Adrenal gland (tissue), 19 donors: ENCODE measurements at places on chromosomes 12 and 14. TPM values are rescaled to one million over a fixed set of nuclear protein-coding genes. Genes with fewer than 3 reads are reported as not detected.

- H3K4me3 ChIP-seq = no peak overlapping the region
- DNase-seq = no peak
- H3K4me1 ChIP-seq = no peaks in the 10 kb centered on the region
Observed at GRCh38 chr14:102993523-102993922, 63.8 kb downstream of the CDC42BPB start.

- H3K4me3 ChIP-seq = no peak overlapping the region
- H3K36me3 ChIP-seq = no peaks in the 10 kb centered on the region
- H3K27me3 ChIP-seq = no peaks in the 10 kb centered on the region
- DNase-seq = no peak
- no peak overlapping the region for H3K27ac ChIP-seq
Observed at GRCh38 chr14:48914382-48914781, 671.8 kb downstream of the RPS29 start.

- no peak overlapping the region for H3K27ac ChIP-seq
- H3K4me1 ChIP-seq = peaks cover 3% of the 10 kb centered on the region
- DNase-seq = no peak
- H3K27me3 ChIP-seq = no peaks in the 10 kb centered on the region
Observed at GRCh38 chr12:124573839-124574786, 6.7 kb upstream of the NCOR2 start.

GRCh38 chr12:84183576-84183975, 729.0 kb downstream of the SLC6A15 start:
- H3K27ac ChIP-seq = no peak overlapping the region
- no peak for DNase-seq
- H3K4me1 ChIP-seq = no peaks in the 10 kb centered on the region
- no peak overlapping the region for H3K4me3 ChIP-seq
- no peaks in the 10 kb centered on the region for H3K36me3 ChIP-seq
- no peaks in the 10 kb centered on the region for H3K27me3 ChIP-seq

DNA sequence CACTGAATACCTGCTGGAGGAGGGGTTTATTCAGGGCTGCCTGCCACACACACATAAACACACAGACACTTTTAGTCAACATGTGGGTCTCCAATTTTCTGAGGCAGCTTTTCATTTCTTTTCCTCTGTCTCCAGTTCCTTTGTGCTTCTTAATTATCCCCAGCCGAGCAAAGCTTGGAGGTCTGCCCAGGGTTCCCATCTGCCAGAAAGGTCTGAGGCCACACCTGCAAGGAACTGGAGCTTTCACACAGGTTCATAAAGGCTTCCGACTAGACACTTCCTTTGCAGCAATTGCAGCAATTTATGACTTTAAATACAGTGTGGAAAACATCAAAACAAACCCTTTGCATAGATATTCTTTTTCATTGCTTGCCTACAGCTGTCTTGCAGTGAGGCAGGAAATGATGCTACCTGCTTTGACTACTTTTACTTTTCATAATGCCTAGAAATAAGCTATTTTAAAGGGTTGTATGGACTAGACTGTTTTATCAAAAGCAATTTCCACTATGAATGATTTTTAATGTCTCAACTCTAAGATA, 1318.9 kb downstream of the AACS start:
- H3K4me1 ChIP-seq = no peaks in the 10 kb centered on the region
- H3K27me3 ChIP-seq = no peaks in the 10 kb centered on the region
- DNase-seq = no peak

GRCh38 chr14:61561657-61562276, 133.5 kb upstream of the HIF1A start:
- H3K4me3 ChIP-seq = no peak overlapping the region
- peak overlapping the region; percentile 97 for H3K27ac ChIP-seq

DNA sequence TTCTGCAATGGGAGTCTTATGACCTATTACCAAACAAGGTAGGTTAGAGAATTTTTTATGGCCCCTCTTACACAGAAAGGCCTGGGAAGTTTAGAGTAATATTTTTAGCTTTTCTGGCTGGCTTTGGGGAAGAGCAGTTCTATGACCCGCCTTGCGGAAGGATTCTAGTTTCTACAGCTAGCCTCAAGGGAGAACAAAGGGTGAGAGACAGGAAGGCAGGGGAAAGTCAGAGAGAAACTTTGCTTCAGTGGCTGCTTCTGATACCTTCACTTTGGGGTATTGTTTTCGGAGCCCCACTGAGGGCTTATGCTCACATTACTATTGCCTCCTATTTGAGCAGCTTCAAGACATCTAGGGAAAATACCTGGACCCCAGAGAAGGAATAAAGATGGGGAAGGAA, 80.7 kb upstream of the NUDT4 start:
- no peaks in the 10 kb centered on the region for H3K36me3 ChIP-seq
- H3K27ac ChIP-seq = no peak overlapping the region
- DNase-seq = no peak
- H3K4me3 ChIP-seq = no peak overlapping the region
- no peaks in the 10 kb centered on the region for H3K27me3 ChIP-seq

DNA sequence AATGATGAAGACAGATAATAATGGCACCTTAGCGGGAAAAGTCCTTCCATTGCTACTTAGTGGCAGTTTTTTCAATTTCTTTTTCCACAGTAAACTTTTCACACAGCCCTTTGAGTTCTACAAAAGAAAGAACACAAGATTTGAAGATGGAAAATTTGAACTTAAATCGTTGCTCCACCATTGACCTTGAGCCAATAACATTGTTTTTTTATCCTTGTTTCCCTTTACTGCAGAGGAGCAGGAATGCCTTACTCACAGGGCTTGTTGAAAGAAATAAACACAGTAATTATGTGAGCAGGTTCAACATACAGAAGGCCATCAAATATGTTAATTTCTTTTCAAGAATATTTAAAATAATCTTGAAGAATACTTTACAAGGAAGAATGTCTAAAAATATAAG, 181.5 kb upstream of the KRR1 start:
- DNase-seq = no peak
- no peaks in the 10 kb centered on the region for H3K36me3 ChIP-seq
- H3K27me3 ChIP-seq = no peaks in the 10 kb centered on the region
- H3K27ac ChIP-seq = no peak overlapping the region

DNA sequence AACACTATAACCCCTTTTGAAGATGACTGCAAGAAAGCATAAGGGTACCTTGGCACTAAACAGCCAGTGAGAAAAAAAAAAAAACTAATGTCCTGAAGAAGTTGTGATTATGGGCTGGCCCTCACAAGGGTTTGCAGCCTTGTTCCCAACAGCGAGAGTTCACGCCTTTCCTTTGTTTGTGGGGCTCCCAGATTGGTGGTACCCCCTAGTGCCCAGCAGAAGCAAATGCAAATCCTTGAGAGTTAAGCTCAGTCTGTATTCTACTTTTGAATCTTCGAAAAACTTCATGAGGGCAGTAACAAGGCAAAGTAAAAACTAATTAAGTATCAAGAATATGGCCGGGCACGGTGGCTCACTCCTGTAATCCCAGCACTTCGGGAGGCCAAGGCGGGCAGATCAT, 238.9 kb upstream of the LMO3 start:
- H3K27ac ChIP-seq = no peak overlapping the region
- no peaks in the 10 kb centered on the region for H3K27me3 ChIP-seq
- H3K4me3 ChIP-seq = no peak overlapping the region
- H3K36me3 ChIP-seq = no peaks in the 10 kb centered on the region
- no peaks in the 10 kb centered on the region for H3K4me1 ChIP-seq

DNA sequence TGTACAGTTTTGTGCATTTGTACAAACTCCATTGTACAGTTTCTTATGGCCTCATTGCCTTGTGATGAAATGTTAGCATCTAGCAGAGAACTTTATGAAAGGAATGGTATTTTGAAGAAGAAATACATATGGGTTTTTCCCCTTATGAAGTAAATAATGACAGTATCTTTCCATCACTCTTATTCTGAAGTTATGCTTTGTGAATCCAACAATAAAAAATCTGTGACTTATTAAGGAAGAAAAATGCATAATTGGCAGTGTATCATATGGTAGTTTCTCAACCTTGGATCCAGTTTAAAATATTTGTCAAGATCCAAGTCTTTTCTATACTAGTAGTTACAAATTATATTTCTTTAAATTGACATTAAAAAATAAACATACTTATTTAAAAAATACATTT, 859.1 kb upstream of the FLRT2 start:
- H3K4me1 ChIP-seq = no peaks in the 10 kb centered on the region
- no peaks in the 10 kb centered on the region for H3K27me3 ChIP-seq
- no peak overlapping the region for H3K4me3 ChIP-seq
- no peaks in the 10 kb centered on the region for H3K36me3 ChIP-seq

GRCh38 chr12:40331886-40332285, 107.1 kb downstream of the LRRK2 start:
- H3K36me3 ChIP-seq = no peaks in the 10 kb centered on the region
- DNase-seq = no peak
- H3K27me3 ChIP-seq = no peaks in the 10 kb centered on the region

DNA sequence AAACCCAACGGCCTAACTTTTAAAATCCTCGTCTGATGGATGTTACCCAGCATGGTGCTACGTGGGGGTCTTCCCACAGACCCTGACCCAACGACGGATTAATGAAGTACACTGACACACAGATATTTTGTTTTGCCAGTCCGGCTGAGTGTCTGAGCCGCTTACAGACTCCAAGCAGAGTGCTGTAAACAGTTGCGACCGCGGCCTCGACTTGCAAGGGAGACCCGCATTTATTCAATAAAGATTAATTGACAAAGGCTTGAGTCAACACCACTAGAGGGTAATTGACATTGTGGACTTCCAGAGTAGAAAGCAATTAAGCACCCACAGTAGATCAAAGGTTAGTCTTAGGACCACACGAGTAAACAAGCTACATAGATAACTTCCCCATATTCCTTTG, 1042.4 kb downstream of the AACS start:
- H3K27ac ChIP-seq = no peak overlapping the region
- no peak for DNase-seq
- no peaks in the 10 kb centered on the region for H3K27me3 ChIP-seq

DNA sequence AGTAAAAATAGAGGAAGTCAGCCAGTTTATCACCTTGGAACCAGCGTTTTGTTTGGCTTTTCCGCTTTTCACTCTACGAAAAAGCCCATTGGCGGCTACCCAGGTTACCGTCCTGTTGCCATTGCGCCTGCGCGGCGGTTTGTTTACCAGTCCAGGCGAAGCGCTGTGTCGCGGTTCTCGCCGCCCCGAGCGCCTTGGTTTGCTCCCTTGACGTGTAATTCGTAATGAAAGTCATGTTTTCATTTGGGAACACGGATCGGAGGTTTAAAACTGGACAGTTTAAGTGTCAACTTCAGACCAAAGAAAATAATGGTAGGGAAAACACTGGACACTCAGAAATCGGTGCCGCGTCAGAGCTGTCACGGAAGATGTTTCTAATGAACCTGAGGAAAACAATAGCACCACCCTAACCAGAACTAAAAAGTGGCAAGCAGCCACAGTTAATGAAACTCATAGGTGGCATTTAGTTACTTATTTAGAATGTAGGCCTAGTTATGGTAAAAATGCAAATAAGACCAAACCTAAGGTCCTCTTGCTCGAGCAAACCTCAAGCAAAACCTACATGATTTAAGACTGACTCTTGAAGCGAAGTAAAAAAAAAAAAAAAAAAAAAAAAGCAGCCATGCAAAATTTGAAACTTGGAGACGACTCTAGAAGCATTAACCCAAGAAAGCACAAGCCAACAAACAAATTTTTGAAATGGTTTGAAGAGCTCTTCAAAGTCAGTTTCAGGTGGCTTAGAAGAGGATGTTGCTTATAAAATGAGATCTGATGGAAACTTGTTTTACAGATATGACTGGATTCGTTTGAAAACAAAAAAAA, 790 bp upstream of the GPR19 start:
- DNase-seq = peak; percentile 98
- peak overlapping the region; percentile 83 for H3K27ac ChIP-seq
- H3K4me3 ChIP-seq = peak overlapping the region; percentile 61
- no peaks in the 10 kb centered on the region for H3K36me3 ChIP-seq
- H3K27me3 ChIP-seq = no peaks in the 10 kb centered on the region

KLRC2 gene
- not detected for total RNA-seq

PLXNC1 gene
- total RNA-seq = 23.4 TPM

CATSPERB gene
- 2.0 TPM for total RNA-seq
